T-helper 1 cell treated with Interleukin-12 subunit alpha and Interleukin-12 subunit beta and Interleukin-4 antibody, amounts not matched to agents 30 ng/mL and 1 ng/mL, for 36 hours (primary cell): ENCODE measurements at places on chromosomes 12 and 14. TPM values are rescaled to one million over a fixed set of nuclear protein-coding genes. Genes with fewer than 3 reads are reported as not detected.

Gene TEX22
- total RNA-seq, result 4.3 and 4.5 TPM in 2 replicates

Gene VPS29
- 135 and 138 TPM in 2 replicates for total RNA-seq

Gene OVCH1
- not detected in 2 replicates for total RNA-seq

Gene TAS2R20
- total RNA-seq, result 1.8 and 2.6 TPM in 2 replicates

Gene GPR132
- total RNA-seq, result 48.6 and 48.8 TPM in 2 replicates

Gene TMPRSS12
- total RNA-seq, result not detected in 2 replicates

Gene ALX1
- not detected in 2 replicates for total RNA-seq

Gene SCYL2
- 39.0 and 41.7 TPM in 2 replicates for total RNA-seq

Gene SLC38A2
- total RNA-seq, result 145 and 148 TPM in 2 replicates

Gene OTOGL
- total RNA-seq, result not detected in 2 replicates

Gene PIANP
- 0.22 and 0.49 TPM in 2 replicates for total RNA-seq

Gene GALC
- total RNA-seq, result 15.2 and 17.7 TPM in 2 replicates
